ENCODE measurements at places on chromosomes 7 and 10.

DNA sequence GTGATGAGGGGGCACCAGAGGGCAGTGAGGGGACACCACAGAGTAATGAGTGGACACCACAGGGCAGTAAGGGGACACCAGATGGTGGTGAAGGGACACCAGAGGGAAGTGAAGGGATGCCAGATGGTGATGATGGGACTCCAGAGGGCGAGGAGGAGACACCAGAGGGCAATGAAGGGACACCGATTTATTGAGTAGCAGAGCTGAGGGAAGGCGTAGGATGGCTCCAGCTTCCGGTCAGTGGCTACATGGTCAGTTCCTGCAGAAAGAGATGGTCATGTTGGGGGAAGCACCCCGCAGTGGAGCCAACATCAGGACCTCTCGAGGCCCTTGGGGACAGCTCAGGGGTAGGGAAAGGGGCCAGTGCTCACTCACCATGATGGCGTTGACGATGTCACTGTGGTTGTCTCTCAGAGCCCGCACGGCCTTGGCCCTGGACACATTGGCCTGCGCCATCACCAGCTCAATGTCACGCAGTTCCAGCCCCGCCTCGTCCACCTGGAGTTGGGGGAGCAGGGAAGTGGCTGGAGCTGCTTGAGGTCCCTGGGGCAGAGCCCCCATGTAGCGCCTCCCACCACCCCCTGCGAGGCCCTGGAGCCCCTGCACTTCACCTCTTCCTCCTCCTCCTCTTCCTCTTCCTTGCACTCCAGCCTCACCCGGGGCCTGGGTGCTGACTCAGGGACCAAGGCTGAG, 8.4 kb downstream of the NACAD start:
- DNase-seq, result no peak

DNA sequence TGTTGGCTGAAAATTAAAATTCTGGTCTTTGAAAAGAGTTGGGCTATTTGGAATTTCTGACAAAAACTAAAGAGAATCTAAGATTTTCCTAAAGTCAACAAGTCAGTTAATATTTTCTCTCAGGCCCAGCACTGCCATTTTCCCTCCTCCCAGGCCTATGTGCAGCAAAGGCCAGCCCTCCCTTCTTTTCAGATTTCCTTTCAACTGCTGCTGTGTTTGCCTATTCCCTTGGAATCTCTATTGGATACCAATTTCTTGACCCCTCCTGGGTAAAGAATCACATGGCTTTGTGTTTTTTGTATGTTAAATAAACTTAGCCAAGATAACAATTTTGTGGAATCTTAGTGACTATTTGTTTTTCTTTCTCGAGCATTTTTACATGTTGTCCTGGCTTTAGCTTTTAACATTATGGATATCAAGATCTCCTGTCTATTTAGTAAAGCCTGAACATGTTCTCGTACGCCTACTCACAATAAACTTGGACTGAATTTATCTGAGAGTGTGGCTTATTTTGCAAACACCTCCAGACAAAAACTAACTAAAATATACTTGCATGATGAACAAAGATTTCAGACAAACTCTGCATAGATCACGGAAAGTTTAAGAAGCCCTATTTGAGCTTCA, 19.9 kb downstream of the MACC1 start:
- DNase-seq, result no peak

GRCh38 chr10:33274096-33274785, 60.2 kb downstream of the NRP1 start:
- no peak for DNase-seq

- no peak for DNase-seq
Measured at GRCh38 chr7:91005841-91006240, 258.4 kb upstream of the FZD1 start.

- DNase-seq, result no peak
Measured at GRCh38 chr7:37476881-37477450, 28.3 kb upstream of the ELMO1 start.

DNA sequence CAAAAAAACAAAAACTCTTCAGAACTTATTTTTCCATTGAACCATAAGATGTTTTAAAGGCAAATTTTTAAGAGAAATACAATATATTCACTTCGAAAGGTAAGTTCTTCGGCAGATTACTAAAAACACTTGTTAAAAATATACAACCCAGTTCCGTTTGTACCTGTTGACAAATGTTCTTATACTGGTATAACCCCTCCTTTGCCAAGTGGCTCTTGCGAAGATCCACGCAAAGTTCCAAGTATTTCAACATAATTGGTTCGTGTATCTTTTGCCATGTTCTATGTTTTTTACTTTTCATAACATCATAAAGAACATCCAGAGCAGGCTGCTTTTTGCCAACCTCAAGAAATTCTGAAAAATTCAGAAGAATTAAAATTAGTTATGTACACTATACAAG, 7.0 kb downstream of the EIF3A start:
- DNase-seq, result no peak
